Right lung (tissue), 10 donors: ENCODE measurements at places on chromosomes 11 and 22. TPM values are rescaled to one million over a fixed set of nuclear protein-coding genes. Genes with fewer than 3 reads are reported as not detected.

The RAG2 gene
- 0.40 TPM for polyA plus RNA-seq

The PAMR1 gene
- polyA plus RNA-seq: 9.0 TPM

The GRK3 gene
- polyA plus RNA-seq: 23.3 TPM

The KRTAP5-2 gene
- polyA plus RNA-seq: not detected

The PATE1 gene
- polyA plus RNA-seq: 0.19 TPM

The TMEM134 gene
- polyA plus RNA-seq: 35.2 TPM

GRCh38 chr22:29030618-29031226 lies 30.9 kb downstream of the C22orf31 start:
- DNase-seq: peak; percentile 82

GRCh38 chr11:100753571-100753970 lies 66.5 kb downstream of the ARHGAP42 start:
- DNase-seq: no peak

- no peak for DNase-seq
These were observed 84.5 kb downstream of the TRAF6 start for GRCh38 chr11:36425561-36426081.

GRCh38 chr22:26998129-26998528 lies 340.7 kb downstream of the MIAT start:
- no peak for DNase-seq

DNA sequence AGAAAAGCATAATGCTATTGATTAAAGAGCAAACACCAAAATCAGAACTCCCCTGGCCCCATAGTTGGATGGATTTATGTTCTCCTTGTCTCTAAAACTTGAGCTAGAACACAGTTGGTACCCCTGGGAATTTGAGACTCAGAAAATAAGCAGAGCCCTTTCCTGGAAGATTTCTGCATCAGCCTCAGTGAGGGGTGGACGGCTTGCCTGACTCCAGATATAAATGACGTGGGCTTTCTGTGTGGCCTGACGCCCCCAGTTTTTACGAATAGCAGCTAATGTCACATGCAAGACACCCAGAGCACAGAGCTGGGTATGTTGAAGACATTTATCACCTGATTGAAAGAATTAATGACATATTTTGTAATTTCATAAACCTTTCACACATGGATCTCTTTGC lies 130.8 kb downstream of the TRIM29 start:
- no peak for DNase-seq

DNA sequence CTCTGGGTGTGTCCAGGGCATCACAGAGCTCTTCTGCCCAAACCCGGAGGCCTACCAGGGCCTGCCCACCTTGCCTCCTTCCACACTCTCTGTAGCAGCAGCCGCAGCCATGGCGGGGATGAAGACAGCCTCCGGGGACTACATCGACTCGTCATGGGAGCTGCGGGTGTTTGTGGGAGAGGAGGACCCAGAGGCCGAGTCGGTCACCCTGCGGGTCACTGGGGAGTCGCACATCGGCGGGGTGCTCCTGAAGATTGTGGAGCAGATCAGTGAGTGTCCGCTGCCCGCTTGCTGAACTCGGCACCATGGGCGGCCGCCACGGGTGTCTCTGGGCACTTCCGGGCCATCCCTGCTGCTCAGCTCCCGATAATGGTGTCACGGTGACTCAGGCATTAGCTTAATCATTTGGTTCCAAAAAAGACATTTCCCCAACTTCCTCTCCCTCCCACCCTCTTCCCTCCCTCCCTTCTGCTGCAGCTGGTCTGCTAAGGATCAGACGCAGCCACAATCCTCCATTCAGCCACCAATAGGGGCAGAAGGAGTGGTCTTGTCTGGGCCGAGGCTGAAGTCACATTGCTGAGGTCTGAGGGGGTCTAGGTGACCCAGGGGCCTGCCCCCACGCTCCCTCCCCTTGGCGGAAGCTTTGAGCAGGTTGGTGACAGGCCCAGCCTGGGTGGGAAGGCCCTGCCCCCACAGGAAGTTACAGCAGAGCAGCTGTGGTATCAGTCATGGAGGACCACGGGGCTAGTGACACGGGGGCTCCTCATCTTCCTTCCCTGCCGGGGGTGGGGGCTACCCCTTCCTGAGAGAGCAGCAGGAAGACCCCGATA lies 950 bp downstream of the FERMT3 start:
- DNase-seq: peak; percentile 45

- no peak for DNase-seq
These were observed 39.5 kb downstream of the COPB1 start for GRCh38 chr11:14460147-14460546.

GRCh38 chr11:19366992-19367709 lies 126.4 kb upstream of the E2F8 start:
- no peak for DNase-seq

DNA sequence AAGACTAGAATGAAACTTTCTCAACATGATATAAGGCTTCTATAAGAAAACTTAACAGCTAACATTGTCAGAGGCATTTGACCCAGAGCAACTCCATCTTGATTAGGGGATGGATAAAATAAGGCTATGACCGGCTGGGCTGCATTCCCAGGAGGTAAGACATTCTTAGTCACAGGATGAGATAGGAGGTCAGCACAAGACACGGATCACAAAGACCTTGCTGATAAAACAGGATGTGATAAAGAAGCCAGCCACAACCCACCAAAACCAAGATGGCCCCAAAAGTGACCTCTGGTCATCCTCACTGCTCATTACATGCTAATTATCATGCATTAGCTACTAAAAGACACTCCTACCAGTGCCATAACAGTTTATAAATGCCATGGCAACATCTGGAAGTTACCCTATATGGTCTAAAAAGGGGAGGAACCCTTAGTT lies 135.2 kb downstream of the TTC28 start:
- DNase-seq: no peak

- DNase-seq: no peak
These were observed 151.0 kb downstream of the MN1 start for GRCh38 chr22:27650572-27650971.

- no peak for DNase-seq
These were observed 15.2 kb downstream of the ATXN10 start for GRCh38 chr22:45686836-45687235.

DNA sequence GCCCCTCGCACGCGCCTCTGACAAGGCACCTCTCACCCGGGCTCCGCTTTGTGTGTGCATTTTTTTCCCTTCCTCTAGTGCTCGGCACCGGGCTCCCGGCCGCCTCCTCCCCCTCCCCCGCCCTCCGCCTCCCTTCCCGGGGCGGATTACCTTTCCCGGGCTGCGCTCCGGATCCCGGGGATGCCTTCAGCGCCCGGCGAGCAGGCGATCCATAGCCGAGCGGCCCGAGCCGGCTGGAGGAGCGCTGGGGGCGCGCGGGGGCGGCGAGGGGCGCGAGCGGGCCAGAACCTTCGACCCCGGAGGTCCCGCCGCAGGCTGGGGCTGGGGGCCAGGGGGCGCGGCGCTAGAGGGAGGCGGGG lies 282 bp downstream of the MPPED2 start:
- no peak for DNase-seq

DNA sequence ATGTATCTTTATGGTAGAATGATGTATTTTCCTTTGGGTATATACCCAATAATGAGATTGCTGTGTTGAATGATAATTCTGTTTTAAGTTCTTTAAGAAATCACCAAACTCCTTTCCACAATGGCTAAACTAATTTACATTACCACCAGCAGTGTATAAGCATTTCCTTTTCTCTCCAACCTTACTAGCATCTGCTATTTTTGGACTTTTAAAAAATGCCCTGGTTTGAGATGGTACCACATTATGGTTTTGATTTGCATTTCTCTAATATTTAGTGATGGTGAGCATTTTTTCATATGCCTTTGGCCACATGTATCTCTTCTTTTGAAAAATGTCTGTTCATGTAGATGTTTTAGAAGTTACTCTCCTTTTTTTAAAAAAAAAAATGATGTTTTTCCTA lies 142.0 kb downstream of the METTL15 start:
- no peak for DNase-seq

DNA sequence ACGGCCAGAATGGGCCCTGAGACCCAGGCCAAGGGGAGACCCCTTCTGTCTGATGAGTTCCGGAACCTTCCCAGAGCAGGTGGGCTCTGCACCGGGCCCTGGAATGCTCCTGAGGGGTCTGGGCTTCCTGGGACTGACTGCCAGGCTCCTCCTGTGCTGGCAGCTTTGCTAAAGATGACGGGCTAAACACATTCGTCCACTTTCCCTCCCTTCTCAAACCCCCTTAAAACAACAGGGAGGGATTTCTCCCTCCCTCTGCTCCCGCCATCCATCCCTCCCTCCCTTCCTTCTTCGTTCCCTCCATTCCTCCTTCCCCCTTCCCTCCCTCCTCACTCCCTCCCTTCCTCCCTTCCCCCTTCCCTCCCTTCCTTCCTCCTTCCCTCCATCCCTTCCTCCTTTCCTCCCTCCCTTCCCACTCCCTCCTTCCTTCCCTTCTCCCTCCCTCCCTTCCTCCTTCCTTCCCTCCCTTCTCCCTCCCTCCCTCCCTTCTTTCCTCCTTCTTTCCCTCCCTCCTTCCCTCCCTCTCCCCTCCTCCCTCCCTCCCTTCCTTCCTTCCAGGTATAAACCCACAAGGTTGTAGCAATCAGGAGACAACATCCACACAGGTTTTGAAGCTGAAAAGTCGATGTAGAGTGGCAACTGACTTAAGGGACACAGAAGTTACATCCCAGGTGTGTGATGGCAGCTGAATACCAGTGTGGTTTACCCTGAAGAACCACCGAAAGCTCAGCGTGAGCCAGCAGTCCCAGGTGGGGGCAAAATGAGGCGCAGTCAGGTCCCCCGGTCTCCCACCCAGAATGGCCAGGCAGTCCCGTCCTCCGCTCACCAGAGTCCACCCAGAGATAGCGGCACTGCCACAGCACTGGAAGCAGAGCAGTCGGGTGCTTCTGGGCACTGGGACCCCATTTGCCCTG lies 18.8 kb upstream of the MGAT3 start:
- DNase-seq: no peak
